AG08395 (cell line): ENCODE measurements at places on chromosomes 7 and 10.

- no peak for DNase-seq
Observed at GRCh38 chr10:96301616-96302015, 2.6 kb upstream of the DNTT start.

- DNase-seq: peak; percentile 45
Observed at GRCh38 chr7:15839416-15840100, 153.1 kb upstream of the MEOX2 start.

DNA sequence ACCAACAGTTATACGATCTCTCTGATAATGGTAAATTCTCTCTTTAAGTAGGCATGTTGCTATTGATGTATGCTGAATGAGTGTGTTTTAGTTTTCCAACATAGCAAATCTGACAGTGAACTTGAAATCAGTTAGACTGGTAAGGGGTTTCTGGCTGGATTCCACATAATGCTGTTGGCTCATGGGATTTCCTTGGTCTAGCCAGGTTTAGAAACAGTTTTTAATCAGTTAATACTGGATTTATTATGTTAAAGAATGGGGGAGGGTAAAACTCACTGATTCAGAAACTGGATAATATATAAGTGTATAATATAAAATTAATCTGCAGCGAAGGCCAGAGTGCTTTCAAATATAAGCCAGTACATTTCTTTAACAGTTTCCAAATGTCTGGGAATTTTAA lies 55.6 kb downstream of the PCDH15 start:
- no peak for DNase-seq

- DNase-seq: peak; percentile 28
Observed at GRCh38 chr10:67520924-67521520, 175.0 kb downstream of the CTNNA3 start.

DNA sequence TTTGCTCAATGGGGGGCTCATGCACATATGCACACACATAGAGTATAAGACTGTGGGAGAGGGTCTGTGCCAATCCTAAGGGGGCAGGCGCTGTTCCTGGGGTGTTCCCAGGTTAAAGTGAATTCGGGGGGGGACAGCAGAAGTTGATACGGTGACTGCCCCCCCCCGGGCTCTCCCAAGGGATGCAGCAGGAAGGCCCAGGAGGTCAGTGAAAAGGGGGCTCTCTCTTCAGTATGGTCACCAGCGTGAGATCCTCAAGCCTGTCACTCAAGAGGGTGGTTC lies 32.4 kb downstream of the SPDYE6 start:
- peak; percentile 0 for DNase-seq

- peak; percentile 61 for DNase-seq
Observed at GRCh38 chr10:12348870-12349628, at the start of gene CAMK1D. TSS of gene CAMK1D (plus strand) at chr10:12349547.

GRCh38 chr10:106708506-106708905 lies 456.0 kb downstream of the SORCS1 start:
- DNase-seq: no peak

- DNase-seq: no peak
Observed at GRCh38 chr10:52636874-52637273, 135.7 kb downstream of the MBL2 start.

DNA sequence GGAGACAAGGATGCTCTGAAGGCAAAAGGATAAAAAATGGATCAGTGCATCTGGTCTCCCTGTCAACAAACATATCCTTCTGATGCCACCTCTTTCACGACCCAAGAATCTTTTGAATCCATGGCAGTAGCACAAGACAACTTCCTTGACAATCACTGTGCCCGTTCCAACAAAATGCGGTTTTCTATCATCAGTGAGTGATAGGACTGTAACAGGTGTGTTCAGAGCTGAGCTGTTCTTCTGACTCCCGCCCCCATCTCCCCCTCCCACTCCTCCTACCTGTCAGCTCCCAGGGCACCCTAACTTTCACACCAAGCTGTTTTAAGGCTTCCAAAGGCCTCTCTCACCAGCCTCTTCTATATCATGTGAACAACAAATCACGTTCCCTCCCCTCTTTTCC lies 74.8 kb downstream of the PARD3 start:
- no peak for DNase-seq

GRCh38 chr10:1893941-1894340 lies 156.6 kb upstream of the ADARB2 start:
- DNase-seq: no peak

- no peak for DNase-seq
Observed at GRCh38 chr7:68724965-68725364, 873.3 kb upstream of the AUTS2 start.

GRCh38 chr7:129466796-129467195 lies 32.6 kb downstream of the STRIP2 start:
- DNase-seq: no peak

DNA sequence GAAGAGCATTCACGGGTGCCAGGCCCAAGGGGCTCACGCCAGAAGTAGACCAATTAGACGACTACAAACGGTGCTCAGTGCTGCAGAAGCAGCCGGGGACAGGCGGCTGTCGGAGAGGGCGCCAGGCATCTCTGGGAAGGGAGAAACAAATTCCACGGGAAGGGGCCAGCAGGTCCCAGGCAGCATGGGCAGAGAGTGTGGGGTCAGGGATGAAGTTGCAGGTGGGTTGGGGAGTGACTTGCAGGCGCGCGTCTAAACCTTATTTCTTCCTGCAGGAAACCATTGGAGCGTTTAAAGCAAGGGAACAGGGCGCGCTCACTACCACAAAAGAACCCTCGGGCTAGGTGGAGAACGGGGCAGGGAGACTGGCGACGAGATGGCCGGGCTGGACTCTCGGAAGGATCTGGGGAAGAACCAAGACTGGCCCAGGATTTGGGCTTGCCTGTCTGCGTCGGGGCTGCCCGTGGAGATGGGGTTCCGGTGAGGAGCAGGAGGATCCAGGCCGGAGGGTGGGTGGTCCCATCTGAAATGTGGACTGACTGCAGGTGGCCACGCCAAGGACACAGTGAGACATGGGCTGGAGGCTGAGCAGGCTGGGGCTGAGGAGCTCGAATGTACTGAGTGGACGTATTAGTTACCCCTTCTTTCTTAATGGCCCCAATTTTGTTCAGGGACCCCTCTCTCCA lies 116.3 kb upstream of the DIP2C start:
- no peak for DNase-seq

GRCh38 chr10:43824934-43825333 lies 176.3 kb upstream of the ZNF32 start:
- no peak for DNase-seq

GRCh38 chr10:103739039-103739764 lies 116.2 kb downstream of the SH3PXD2A start:
- DNase-seq: peak; percentile 92

- peak; percentile 20 for DNase-seq
Observed at GRCh38 chr10:55631071-55631654, 729.9 kb downstream of the ZWINT start.

DNA sequence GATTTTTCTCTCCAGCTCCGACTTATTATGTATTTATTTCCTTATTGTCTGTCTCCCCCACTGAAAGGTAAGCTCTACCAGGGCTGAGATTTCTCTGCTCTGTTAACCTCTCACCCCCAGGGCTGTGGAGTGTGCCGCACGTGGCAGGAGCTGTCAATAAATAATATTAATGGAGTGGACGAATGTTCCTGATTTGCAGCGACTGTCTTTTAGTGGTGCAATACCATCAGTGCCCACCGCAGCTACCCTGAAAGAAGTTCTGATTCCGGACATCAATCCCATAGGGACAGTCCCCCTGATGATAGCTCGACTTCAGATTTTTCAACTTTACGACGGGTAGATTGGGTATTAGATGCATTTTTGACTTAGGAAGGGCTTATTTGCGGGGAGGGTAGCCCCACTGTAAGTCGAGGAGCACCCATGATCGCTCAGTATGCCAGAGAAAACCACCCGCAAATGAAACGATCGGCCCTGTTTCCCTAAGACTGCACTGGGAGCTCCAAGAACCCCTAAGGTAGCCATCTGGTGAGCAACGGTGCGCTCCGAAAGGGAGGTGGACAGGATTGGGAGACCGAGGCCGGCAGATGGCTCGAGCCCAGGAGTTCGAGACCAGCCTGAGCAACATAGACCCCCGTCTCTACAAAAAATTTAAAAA lies 986 bp upstream of the PPP2R2D start:
- DNase-seq: no peak

- peak; percentile 61 for DNase-seq
Observed at GRCh38 chr7:18846765-18847215, 270.6 kb downstream of the TWIST1 start.

DNA sequence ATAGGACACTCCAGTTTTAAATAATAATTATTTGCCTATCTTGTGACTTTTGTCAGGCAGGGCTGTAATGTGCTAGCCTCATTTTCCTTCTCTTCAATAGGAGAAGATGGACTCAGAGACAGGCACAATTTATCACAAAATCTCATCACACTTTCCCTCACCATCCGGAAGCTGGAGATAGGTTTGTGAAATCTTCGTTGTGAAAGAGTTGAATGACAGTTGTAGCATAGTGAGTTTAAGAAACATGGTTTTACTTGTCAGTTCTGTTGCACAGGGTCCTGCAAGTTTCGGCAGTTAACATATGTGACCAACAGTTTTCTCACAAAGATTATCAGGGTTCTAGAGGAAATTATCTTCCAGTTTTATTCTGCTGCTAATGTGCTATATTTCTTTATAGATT lies 37.7 kb upstream of the MAP3K8 start:
- no peak for DNase-seq

GRCh38 chr7:73359746-73360375 lies 31.9 kb downstream of the FKBP6 start:
- DNase-seq: no peak

GRCh38 chr7:25246306-25246705 lies 18.0 kb upstream of the NPVF start:
- DNase-seq: no peak

GRCh38 chr10:106440355-106440754 lies 724.2 kb downstream of the SORCS1 start:
- DNase-seq: no peak

GRCh38 chr7:157444011-157444842 lies 107.4 kb downstream of the DNAJB6 start:
- no peak for DNase-seq

- no peak for DNase-seq
Observed at GRCh38 chr10:62761115-62761514, 43.4 kb upstream of the ADO start.

DNA sequence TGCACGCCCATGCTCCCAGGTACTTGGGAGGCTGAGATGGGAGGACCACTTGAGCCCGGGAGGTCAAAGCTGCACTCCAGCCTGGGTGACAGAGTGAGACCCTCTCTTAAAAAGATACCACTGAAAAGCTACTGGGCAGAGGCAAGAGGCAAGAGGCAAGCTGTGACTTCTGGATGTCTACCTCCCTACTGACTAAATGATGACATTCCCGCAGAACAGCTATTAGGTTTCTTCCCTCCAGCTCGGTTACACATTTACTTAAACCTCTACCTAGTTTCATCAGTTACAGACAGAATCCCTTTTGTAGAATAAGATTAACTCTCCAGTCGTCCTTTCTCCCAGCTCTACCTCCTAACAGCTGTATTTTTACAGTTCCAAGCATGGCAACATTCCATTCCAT lies 21.2 kb downstream of the RHEB start:
- no peak for DNase-seq

- DNase-seq: no peak
Observed at GRCh38 chr7:103141753-103142404, 7.0 kb downstream of the NAPEPLD start.

DNA sequence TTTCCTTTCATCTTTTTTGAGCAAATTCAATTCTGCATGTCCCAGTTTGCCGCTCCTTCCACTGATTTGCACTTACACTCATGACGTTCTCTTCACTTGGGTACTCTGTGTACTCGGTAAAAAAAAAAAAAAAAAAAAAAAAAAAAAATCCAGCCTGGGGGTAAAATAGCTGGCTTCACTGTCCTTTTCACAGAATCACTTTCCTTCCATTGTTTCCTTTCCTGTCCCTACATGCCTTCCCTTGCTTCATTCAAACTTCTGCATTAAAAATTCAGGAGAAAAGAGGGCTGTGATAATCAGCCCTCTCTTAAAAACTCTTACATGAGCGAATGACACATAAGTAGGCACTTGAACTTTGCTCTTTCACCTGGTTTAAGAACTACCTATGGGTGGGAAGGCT lies 8.7 kb downstream of the ANKRD1 start:
- DNase-seq: no peak

- no peak for DNase-seq
Observed at GRCh38 chr7:8906396-8907075, 473.1 kb downstream of the NXPH1 start.

DNA sequence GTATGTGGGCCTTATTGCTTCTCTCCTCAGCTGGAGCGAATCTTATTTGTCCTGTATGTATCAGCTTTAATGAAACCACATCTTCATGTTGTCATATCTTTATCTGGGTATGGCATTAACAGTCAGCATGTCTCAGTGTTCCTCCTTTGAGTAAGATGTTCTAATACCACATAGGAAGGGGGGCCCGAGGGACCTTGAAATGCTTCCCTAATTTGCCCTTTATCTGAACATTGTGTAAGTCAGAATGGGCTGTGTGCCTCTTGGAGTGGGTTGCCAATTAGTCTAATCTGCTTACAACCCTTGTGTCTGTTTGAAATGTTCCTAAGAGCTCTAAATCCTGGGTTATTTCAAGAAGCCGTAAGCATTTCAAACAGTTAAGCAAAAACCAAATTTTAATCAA lies 623.8 kb downstream of the SUGCT start:
- no peak for DNase-seq

DNA sequence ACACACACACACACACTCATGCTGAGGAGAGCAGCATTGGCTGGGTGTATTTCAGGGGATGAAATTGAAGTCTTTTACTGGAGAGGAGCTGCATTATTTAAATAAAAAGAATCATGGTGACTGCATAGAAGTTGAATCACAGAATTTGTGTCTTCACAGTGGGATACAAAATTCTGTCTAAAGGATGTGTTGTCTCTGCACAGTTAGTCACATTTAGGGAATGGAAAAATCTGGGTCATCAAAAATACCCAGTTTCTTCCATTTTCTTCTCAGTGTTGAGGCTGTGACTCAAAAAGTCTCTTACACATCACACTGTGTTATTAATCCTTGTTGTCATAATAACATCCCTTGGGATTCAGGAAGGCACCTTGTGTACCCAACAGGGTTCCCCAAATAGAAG lies 10.9 kb downstream of the PAPSS2 start:
- DNase-seq: no peak

DNA sequence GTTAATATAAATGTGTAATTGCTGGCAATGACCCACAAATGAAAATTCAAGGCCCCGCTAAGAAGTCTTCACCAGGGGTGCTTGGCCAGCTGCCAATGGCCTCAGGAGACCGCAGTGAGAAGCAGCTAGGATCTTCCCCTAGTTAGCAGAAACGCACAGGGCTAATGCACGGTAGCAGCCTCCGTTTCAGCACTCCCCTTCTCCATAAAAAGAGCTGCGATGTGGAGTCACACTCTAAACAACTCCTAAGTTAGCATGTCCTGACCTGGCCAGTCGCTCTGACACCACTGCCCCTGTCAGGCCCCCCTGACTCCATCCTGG lies 139.0 kb downstream of the SEPTIN14 start:
- no peak for DNase-seq

DNA sequence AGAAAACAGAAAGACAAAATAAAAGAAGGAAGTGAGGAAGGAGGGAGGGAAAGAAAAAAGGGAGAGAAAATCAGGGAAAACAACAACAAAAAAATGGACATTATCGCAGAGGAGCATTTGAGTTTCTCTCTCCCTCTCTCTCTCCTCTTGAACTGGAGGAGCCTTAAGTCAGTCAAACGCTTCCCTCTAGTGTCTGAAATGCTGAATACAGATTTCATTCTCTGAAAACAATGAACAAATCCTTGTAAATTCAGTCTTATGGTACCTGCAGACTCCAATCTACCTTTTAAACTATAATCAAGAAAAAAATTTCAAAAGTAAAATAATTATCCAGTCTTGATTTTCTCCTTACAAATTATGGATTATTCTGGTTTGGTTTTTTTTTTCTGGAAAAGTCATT lies 89.2 kb upstream of the PFKP start:
- DNase-seq: peak; percentile 69

- peak; percentile 35 for DNase-seq
Observed at GRCh38 chr7:85023066-85023712, 163.7 kb downstream of the SEMA3D start.
